ENCODE measurements at places on chromosomes 1 and 21. TPM values are rescaled to one million over a fixed set of nuclear protein-coding genes. Genes with fewer than 3 reads are reported as not detected.

Gene FOXO6
- polyA plus RNA-seq = 0.66 TPM

Gene YTHDF2
- 123 TPM for polyA plus RNA-seq

Gene PCP4L1
- polyA plus RNA-seq = 1.7 TPM

Gene ABCB10
- polyA plus RNA-seq = 3.7 TPM

Gene PPCS
- polyA plus RNA-seq = 47.6 TPM

Gene TSPAN2
- polyA plus RNA-seq = 9.4 TPM

Gene PLPPR5
- 3.2 TPM for polyA plus RNA-seq

Gene MAB21L3
- not detected for polyA plus RNA-seq

Gene ANP32E
- 244 TPM for polyA plus RNA-seq

Gene DDX59
- 14.7 TPM for polyA plus RNA-seq

Gene PROK1
- not detected for polyA plus RNA-seq

Gene ATP6V1G3
- not detected for polyA plus RNA-seq

Gene RIIAD1
- polyA plus RNA-seq = not detected

Gene LCE1B
- not detected for polyA plus RNA-seq

Gene NUP133
- polyA plus RNA-seq = 25.0 TPM

Gene UQCRHL
- 3.6 TPM for polyA plus RNA-seq

Gene CR1
- polyA plus RNA-seq = 0.65 TPM

Gene F13B
- polyA plus RNA-seq = not detected

All from GM23338 (cell line).